ENCODE measurements at places on chromosomes 11 and 22.

DNA sequence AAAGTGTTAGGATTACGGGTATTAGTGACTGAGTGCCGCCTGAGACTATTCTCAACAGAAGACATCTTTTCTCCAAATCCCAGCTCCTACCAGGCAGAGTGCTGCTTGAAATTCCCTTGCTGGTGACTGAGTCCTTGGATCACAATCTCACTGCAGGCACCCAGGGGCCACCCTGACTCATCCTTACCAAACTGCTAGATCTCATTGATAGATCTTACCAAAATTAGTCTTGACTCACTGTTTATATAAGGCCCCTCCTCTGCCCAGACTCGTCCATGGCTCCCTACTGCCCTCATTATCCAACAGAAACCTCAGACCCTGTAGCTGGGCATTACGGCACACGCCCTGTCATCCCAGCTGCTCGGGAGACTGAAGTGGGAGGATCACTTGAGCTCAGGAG is 14.7 kb downstream of the TBC1D10A start:
- DNase-seq = no peak

- no peak for DNase-seq
Observed at GRCh38 chr11:75277991-75278790, 37.6 kb downstream of the TPBGL start.

GRCh38 chr11:61771985-61772455 is 19.6 kb downstream of the MYRF start:
- no peak for DNase-seq

- DNase-seq = no peak
Observed at GRCh38 chr11:25776238-25776637, 555.7 kb upstream of the ANO3 start.

GRCh38 chr11:75766443-75767227 is 1.9 kb upstream of the DGAT2 start:
- DNase-seq = no peak

GRCh38 chr11:9787981-9788521 is 124.2 kb downstream of the SWAP70 start:
- DNase-seq = no peak

- no peak for DNase-seq
Observed at GRCh38 chr22:27438271-27438980, 363.1 kb downstream of the MN1 start.

DNA sequence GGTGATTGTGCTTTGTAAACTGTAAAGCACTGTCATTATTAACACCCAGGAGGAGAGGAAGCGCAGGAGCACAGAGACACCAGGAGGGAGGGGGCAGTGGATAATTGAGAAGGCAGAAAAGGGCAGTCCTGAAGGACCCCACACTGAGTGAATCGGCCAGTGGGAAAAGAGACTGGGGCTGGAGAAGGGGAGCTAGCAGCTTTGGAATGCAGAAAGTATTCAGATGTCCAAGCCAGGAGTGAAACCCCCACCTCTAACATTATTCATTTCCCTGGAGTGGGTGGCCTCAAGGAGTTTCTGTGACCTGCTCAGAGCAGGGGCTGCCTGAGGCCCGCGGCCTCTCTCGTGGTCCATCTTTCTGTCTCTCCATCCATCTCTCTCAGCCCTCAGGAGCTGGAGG is 38.0 kb upstream of the CDON start:
- DNase-seq = no peak

- no peak for DNase-seq
Observed at GRCh38 chr22:28426346-28427132, 253.1 kb downstream of the TTC28 start.

- no peak for DNase-seq
Observed at GRCh38 chr11:11963842-11964773, 44.3 kb downstream of the DKK3 start.

DNA sequence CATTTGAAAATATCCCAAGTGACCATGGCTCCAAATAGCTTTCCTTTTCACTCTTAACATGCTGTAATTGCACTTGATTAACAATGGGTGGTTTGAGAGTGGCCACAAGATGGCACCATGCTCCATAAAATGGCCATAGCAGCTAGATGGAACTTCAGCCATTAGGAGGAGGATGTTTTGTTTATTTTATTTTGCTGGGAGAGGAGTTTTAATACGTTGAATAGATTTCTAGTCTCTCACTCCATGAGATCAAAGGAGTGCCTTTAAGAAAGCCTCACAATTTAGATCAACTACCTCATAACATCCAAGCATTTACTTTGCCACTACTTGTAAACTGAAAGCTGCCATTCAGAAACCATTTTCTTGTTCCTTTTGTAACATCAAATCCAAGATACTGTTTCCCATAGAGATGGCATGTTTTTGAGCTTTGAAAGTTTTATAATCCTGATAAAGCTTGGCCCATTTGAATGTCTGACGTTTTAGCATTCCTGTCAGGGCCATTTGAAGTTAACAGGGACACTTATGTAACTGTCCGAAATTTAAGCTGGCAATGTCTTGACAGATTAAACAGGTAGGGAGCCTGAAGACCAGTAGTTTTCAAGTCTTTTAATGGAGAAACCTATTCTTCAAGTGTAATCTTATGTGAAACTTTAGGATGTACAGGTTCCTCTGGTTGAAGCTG is 4.7 kb downstream of the FEN1 start:
- DNase-seq = peak; percentile 38

GRCh38 chr11:80816966-80817365 is 1376.1 kb upstream of the TENM4 start:
- DNase-seq = no peak

DNA sequence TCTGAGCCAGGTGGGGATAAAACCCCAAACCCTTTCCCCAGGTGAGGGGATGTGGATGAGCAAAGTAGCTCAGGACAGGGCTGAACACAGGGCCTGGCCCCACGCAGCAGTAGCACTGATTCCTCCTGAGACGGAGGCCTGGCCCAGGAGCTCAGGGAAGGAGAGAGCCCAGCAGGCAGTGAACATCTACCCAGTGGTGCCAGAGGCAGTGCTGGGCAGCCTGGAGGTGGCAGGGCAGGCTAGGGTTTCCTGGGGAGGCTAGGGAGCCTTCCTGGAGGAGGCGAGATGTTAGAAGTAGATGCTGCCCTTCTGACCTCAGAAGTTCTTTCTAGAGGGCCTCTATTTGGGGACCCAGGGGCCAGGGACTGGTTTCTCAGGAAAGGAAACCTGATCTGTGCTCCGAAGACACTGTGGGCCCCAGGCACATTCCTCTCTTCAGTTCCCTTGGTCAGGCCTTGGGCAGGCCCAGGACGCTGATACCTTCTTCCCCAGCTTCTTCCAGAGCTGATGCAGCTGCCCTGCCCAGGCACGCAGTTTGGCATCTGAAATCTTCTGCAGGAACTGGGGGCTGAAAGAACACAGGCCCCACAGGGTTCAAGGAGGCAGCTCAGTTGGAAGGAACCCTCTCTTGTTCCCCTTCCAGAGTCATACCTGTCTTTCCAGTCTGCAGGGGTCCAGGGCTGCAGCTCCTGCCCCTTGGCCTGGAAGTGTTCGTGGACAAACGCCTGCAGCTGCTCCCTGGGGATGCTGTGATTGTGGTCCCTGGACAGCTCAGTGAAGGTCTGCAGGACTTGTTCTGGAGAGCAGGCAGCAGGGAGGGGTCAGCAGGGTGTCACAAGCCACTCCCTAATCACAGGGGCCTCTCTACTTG is 16.8 kb downstream of the TREH start:
- no peak for DNase-seq

DNA sequence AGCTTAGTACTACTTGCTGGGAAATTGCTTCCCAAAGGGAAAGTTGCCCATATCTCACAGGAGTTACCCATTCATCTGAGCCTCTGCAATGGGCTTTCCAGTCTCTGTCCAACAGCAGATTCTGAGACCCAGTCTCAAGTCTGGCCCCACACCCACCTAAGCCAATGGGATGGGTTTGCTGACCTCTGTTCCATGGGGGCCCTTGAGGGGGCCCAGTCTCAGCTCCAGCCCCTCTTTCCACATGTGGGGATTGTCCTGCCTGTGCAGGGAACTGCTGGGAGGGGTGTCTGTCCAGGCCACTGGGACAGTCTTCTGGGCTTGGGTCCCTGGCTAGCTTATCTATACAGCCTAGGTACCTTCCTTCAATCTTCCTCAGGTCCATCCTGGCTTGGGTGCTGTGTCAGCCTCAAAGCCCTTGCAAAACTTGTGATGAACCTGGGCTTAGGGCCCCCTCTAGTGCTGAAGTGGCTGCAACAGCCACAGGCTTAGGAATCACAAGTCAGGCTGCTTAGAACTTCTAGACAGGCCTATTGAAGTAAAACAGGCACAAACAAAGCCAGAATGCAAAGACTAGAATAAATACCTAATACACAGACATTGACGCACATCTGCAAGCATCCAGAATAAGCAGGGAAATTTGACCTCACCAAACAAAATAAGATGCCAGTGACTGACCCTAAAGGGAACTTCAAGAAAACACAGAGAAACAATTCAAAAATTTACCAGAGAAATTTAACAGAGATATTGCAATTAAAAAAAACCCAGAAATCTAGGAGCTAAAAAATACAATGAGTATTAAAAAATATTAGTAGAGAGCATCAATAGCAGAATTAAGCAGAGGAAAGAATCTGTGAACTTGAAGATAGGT is 11.7 kb upstream of the PATL1 start:
- DNase-seq = peak; percentile 17

GRCh38 chr11:84106541-84106940 is 820.4 kb upstream of the CCDC90B start:
- DNase-seq = no peak

DNA sequence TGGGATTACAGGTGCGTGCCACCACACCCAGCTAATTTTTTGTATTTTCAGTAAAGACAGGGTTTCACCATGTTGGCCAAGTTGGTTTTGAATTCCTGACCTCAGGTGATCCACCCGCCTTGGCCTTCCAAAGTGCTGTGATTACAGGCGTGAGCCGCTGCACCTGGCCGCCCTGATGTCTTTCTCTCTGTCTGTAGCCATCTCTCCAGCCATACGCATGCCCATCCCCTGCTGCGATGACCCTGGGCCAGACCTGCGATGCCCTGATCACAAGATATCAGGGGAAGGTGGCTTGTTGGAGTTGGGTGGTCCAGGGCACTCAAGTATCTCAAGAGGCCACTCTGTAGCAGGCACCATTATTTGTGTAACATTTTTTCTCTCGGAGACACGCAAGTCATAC is 54.4 kb upstream of the RBFOX2 start:
- no peak for DNase-seq

DNA sequence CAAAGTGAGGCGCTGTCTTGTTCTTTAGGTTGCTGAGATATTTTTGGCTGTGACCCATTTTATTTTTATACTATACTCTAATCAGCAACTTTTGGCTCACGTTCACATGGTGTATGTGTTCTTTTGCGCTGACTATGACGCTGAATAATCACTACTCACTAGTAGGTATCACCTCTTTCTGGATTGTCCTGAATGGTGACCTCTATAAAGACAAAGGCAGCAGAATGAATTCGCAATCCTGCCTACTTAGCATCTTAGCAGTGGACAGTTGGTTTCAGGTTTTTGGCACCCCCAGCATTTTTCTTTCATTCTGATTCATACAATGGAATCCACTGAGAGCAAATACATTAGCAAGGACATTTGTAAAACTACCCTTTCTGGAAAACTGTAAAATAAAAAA is 351.3 kb downstream of the JRKL start:
- no peak for DNase-seq
